AG10803 (cell line): ENCODE measurements at places on chromosomes 16 and 17.

DNA sequence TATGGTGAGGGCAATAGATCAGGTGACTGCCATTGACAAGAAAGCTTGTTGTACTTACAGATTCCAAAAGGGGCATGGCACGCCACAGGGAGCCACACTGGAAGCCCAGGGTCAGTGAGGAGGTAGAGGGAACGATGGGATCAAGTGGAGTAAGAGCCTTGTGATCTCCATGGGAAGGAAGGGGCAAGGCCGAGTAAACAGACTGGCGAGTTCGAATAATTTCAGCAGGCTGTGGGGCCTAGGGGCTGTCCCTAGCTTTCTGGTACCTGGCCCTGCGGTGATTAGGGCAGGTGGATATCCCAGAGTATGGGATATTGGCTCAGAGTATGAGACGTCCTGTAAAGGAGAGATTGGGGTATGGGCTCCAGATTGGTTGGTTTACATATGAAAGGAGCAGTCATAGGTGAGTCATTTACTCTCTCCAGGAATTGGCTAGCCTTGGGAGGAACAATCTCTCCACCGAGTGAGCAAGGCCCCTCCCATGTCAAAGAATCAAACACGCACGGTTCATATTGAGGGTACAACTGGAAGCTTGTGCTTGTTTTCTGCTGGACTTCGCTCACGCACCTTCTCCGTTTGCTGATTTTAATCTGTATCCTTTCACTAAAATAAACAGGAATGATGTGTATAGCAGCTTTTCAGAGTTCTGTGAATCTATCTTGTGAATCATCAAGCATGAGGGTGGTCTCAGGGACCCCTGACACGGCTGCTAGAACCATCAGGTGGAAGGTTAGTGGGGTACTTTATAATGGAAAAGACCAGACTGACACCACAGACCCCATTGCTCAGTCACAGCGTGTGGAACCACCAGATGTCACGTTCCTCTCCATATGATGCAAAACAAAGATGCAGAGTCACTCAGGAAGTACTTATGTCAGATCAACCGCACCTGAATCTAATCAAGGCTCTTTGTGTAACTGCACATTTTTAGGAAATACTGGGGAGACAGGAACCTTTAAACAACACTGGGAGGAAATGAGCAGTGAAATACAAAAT lies 27.9 kb downstream of the GABARAPL2 start:
- peak; percentile 84 for DNase-seq

GRCh38 chr16:68374246-68374805 lies 63.5 kb downstream of the PRMT7 start:
- no peak for DNase-seq

DNA sequence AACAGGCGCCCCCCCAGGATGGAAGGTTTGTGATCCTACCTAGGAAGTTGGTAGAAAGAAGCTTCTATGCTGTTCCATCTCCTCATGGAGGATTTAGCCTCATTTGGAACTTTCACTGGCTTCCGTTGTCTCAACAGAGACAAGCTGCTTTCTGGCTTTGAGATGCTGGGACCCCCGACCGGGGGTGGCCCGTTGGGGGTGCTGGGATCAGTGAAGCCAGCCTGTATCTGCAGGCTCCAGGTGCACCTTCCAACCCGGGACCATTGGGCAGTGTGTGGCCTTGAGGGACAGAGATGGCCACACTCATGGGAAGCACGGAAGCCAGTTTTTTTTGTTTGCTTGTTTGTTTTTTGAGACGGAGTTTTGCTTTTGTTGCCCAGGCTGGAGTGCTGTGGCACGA lies 15.4 kb downstream of the CIBAR2 start:
- no peak for DNase-seq

DNA sequence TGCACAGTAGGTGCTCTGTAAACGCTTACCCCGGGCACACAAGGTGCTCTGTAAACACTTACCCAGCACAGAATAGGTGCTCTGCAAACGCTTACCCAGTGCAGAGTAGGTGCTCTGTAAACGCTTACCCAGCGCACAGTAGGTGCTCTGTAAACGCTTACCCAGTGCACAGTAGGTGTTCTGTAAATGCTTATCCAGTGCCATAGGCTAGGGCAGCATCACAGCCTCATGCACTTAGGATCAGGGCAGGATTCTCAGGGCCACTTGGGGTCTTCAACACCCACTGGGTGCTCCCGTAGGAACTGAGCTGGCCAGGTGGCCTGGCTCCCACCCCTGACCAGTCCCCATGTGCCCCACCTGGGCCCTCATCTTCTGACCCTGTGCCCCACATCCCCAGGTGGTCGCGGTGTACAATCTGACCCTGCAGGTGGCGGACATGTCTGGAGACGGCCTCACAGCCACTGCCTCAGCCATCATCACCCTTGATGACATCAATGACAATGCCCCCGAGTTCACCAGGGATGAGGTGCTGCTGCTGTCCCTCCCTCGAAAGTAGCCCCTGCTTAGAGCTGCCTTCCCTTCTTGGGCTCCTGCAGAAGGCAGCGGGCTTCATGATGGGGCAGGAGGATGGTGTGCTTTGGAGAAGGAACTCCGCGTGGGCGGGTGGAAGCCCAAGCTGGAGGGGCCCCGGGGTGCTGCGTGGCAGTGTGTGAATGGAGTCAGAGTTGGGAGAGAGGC lies 13.1 kb downstream of the SLC22A31 start:
- DNase-seq, result no peak

DNA sequence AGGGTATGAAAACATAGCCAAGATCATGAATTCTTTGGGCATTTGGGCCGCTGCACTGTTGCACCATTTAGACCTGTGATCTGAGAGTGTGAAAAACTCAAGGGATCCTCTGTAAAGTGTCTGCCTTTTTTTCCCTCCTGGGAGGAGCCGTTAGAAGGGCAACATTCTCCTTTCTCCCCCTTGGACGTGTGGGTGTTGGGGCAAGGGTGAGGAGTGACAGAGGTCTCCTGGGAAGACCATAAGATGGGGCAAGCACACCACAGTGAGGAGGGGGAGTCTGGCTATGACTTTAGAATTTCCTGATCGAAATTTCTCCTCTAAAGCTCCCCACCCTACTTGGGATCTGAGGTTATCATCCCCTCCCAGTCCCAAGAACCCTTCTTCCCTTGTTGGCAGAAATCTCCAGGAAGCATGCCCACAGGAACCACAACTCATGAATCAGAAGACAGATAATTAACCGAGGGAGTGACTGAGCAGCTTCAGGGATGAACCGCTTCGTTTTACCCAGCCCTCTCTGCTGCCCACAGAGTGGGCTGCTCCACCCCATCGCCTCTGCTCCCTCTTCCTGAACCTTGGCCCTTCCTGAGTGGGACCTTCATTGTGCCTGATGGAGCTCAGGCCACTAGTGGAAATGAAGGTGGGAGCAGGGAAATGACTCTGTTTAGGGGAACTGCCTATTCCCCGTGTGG lies 4.2 kb downstream of the ITGB3 start:
- DNase-seq, result peak; percentile 89

- DNase-seq, result no peak
Measured at GRCh38 chr16:87815567-87815966, 49.8 kb upstream of the KLHDC4 start.

DNA sequence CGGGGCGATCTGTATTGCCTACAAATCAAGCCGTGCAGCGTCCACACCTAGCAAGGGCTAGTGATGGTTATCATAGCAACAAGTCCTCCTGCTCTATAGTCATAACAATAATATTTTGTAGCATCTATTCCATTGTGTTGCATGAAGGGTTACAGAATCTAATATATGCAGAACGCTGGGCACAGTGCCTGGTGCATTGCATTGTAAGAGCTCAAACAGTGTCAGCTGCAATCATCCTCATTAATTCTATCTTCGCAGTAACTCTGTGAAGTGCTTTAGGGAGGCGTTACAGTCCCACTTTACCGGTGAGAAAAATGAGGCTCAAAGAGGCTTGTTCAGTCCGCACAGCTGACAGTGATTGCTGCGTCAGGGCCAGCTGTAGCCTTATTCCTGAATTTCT lies 149.4 kb downstream of the RBFOX1 start:
- DNase-seq, result no peak

DNA sequence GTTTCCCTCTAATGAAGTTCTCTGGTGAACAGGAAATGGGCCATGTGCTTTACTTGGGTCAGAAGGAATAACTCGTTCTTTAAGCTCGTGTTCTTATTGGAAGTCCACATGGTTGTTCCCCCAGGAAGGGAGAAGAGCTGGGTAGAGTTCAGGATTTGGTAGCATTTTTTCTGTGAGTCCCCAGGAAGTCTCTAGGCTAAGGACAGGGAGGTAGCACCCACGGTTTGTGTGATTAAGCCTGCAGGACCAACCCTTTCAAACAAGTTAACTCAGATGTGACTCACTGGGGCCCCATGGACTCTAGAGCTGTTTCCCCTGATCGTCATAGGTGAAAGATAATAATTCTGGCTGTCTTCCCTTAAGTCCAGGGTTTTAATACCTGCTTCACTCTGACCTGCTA lies 16.4 kb downstream of the SAP30BP start:
- peak; percentile 36 for DNase-seq

DNA sequence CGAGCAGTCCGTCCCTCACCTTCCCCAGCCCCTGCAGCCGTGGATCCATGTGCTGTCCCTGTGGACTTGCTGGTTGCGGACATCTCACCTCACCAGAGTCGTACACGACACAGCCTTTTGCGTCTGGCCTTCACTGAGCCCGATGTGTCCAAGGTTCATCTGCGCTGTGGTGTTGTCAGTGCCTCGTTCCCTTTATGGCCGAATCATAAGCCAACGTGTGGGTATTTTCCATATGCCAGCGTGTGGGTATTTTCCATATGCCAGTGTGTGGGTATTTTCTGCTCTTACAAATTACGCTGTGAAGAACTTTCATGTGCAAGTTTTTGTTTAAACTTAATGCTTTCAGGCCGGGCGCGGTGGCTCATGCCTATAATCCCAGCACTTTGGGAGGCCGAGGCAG lies 31.6 kb downstream of the TBCD start:
- no peak for DNase-seq

GRCh38 chr17:61464843-61465180 lies 12.6 kb downstream of the TBX4 start:
- no peak for DNase-seq

DNA sequence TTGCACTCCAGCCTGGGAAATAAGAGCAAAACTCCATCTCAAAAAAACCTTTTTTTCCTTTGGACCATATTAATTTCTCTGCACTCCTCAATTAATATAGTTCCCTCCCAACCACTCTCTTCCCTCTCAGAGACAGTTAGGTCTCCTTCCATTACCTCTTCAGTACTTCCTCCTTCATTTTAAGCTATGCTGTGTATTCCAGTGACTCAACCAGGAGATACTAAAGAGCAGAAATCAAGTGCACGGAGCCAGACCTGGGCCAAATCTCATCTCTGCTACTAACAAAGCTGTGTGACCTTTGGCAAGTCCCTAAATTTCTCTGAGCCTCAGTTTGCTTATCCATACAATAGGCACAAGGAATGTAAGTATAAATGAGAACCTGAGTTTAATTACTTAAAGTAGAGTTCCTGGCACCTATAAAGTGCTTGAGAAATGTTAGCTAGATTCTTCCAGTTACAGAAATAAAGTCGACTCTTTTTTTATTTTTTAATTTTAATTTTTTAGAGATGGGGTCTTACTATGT lies 8.5 kb downstream of the PECAM1 start:
- no peak for DNase-seq

DNA sequence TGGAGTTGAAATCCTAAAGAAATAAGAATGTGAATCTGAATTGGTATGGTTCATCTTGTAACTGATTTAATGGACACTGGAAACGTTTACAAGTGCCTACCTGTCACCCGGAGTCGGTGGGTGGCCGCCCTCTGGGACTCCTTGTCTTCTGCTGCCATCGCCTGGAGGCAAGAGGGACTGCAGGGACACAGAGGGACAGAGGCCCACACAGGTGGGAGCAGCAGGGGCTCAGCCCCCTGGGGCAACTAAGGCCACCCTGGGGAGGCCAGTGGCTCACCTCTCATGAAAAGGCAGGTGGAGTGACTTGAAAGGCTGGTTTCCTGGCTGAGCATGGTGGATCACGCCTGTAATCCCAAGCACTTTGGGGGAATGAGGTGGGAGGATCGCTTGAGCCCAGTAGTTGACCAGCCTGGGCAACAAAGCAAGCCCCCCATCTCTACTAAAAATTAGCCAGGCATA lies 23.2 kb downstream of the TMEM92 start:
- peak; percentile 58 for DNase-seq

DNA sequence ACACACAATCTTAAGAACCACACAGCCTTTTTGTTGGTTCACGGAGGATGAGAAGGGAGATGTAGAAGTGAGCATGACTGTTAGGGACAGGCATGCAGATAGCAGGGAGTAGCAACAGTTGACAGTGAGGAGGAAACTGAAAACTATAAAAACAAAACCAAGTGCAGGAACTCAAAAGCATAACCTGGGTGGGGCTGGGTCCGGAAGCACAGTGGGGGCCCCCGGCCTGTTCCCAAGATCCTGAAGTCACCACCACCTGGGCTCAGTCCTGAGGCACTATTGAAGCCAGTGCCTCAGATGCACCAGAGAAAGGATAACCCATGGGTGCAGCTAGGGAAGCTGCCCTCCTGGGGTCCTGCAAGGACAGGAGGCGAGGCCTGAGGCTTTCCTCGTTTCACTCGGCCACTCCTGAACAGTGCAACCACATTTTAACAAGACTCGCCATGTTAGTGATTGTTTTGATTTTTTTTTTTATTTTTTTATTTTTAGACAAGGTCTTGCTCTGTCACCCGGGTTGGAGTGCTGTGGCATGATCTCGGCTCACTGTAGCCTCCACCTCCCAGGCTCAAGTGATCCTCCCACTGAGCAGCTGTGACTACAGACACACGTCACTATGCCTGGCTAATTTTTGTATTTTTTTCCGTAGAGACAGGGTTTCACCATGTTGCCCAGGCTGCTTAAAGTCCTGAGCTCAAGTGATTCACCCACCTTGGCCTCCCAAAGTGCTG lies 27.7 kb upstream of the CBX4 start:
- no peak for DNase-seq

DNA sequence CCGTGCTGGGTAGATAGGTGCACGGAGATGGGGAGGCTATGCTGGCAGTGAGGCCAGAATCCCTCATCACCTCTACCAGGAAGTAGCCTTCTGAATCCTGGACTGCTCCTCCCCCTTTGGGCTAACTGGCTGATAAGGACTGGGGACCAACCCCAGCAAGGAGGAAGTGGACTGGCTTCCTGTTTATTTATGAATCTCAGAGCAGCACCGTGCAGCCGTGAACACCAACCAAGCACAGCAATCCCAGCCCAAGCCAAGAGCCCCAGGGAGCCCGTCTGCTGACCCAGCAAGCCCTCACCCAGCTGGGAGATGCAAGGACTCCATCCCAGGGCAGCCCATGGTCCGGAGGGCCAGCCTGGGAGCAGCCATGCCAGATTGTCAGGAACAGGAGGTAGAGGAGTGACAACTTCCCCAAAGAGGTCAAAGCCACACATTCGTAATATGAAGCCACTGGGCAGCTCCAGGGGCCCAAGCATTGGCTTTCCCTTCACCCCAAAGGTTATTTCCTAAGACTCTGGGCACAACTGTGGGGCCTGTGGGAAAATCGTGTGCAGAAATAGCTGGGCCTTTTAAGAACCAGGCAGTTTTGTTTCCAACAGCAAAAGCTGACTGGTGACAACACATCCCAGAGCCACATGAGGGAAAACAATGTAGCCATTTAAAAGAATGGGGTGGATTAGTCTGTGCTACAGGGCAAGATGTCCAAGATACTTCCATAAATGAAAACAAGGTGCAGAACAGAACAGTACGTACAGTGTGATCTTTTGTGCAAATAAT lies 23.9 kb downstream of the PHB1 start:
- no peak for DNase-seq
